NCI-H446 (cell line): ENCODE measurements at places on chromosomes 6 and 20.

DNA sequence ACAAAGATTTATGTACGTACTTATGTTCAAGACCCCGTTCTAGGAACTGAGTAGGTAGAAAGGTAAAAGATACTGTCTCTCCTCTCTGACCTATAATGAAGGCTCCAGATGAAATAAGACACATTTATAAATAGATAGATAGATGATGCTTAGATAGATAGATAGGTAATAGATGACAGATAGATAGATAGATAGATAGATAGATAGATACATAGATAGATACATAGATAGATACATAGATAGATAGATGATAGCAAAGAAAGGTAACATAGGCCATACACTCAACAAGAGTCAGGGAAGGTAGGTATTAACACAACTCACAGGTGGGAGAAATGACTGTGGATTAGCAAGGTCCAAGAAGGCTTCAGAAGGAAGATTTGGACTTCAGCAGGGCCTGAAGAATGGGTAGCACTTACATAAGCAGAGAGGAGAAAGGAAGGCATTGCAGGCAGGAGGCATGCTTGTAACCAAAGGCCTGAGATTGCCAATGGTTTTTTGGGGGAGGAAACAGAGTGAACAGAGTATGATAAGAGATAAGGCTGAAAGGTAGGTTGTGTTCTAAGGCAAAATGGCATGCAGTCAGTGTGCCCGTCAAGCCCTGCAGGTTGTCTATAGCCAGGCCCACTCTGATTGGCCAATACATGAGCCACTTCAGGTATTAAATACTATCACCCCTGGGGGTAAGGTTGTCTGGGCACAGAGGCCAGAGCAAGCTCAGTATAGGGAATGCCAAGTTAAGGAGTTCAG lies 7.7 kb upstream of the MYB start:
- no peak for DNase-seq

DNA sequence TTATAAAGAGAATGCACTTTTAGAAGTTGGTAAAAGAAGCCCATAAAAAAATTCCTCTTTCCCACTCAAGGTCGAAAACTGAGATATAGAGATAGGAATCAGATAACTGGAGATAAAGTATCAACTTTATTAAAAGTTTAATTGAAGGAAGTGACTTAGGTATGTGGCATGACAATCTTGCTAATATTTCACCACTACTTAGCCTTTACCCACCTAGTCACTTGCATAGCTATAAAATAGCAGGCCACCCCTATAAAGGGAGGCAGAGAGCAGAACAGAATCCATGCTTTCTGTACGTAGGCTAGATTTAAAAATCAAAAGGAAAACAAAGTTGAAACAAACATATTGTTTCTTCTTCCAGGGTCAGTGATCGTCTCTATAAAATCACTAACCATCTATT lies 13.2 kb upstream of the TBC1D32 start:
- DNase-seq = no peak

DNA sequence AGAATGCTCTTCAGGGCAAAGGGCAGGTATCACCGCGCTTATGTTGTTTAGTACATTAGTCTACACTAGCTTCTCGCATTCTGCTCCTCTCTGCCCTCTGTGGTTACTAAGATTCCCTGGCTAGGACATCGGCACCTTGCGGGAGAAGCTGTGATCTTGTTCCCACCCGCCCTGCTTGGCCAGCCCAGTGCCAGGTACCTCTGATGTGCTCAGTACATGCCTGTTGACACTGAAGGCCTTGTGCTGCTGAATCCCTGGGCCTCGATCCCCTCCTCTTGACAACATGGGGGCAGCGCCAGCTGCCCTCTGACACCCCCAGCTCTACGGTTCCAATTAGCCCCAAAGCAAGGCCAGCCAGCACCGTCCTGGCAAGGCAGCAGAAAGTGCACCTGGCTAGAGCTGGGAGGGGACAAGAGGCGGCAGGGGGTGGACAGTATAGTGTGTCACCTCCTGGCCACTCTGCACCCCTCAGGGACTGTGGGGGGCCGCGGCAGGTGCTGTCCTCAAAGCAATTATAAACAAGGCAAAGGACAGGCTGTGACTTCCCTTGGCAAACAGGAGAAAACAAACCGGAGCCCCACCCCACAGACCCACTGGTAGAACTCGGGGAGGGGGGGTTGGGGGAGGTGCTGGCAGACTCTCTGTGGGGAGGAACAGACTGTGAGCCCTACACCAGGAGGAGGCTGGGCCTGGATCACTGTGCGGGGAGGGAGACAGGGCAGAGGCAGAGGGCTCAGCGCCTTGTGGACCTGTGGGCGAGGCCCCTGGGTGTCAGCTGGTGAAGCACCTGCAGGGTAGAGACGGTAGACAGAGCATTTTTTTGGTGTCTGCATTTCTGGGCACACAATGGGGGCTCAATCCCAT lies 7.1 kb downstream of the TFEB start:
- no peak for DNase-seq

- no peak for DNase-seq
Observed at GRCh38 chr20:57210911-57211280, 55.5 kb downstream of the BMP7 start.

GRCh38 chr6:90787446-90787845 lies 200.6 kb upstream of the MAP3K7 start:
- no peak for DNase-seq

- DNase-seq = peak; percentile 77
Observed at GRCh38 chr20:63501818-63502670, 3.2 kb upstream of the EEF1A2 start.

DNA sequence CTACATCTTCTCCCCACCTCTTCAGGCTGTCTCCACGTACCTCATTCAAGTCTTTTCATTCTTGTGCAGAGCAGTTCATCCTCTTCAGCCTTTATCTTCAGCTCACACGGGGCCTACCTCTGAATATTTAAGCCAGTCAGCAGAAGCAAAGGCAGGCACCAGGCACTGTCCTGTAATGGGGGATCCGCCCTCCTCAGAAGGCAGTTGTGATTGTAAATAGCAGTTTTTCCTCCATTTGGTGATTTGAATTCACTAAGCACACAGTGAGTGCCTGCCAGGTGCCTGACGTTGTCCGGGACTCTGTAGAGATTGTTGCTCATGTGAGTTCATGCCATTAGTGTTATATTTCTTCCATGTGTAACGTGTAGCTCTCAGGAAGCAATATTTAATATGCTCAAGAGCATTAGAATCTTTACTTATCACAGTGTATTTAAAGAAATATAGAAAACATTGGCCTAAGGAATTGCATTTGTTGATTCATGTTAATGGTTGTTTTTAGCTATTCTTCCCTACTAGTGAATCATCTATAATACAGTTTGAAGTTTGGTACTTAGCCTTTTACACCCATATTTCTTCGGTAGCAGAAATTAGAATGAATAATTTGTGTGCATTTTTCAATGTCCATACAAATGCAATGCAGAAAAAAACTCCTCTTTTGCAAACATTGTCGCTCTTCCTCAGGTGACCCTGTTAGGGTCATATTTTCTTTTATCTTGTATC lies 17.9 kb downstream of the BPHL start:
- no peak for DNase-seq

DNA sequence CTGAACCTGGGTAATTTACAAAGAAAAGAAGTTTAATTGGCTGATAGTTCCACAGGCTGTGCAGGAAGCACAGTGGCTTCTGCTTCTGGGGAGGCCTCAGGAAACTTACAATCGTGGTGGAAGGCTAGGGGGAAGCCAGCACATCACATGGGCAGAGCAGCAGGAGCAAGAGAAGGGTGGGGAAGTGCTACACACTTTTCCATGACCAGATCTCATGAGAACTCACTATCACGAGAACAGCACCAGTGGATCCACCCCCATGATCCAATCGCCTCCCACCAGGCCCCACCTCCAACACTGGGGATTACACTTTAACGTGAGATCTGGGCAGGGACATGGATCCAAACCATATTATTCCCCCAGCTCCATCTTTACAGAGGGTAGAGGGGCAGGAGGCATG lies 166.4 kb downstream of the NFATC2 start:
- DNase-seq = no peak

- DNase-seq = no peak
Observed at GRCh38 chr6:89952686-89953085, 58.4 kb downstream of the GJA10 start.

- DNase-seq = no peak
Observed at GRCh38 chr6:66605011-66605410, 898.0 kb upstream of the EYS start.

GRCh38 chr20:1894951-1895673 lies at the start of gene SIRPA:
TSS of gene SIRPA (plus strand) at chr20:1895407. CDS start at chr20:1895448, 41 bp downstream.
- DNase-seq = no peak

DNA sequence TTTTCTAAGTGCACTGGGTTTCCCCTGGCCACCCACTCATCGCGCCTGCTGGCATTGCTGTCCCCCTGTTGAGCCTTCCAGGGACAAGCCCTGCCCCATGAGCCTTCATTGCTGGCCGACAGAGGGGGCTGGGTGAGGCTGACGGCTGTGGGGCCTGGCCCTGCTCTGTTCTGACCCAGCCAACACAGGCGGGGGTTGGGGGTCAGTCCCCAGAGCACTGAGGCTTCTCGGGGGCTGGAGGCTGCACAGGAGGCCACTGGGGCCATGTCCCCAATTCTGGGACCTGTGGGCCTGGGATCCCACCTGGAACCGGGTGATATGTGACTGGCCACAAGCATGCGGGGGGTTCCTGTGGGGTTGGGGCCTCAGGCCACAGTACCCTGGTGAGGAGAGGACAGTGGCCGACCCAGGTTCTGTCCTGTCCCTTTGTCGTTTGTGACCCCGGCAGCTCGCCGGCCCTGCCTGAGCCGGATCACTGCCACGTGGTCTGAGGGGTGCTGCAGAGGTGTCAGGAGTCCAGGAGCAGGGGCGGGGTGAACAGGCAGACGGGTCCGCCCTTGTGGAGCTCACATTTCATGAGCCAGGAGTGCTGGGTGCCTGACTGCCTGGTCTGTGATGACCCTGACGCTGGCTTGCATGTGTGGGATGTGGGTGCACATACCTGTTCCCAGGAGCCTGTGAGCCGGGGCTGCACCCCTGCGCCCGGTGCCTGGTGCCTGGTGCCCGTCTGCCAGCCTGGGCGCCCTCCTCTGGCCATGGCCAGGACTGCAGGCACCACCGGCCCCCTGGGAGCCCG lies 2.1 kb upstream of the COL20A1 start:
- DNase-seq = no peak

- DNase-seq = no peak
Observed at GRCh38 chr6:90087106-90087833, 193.0 kb downstream of the GJA10 start.

- DNase-seq = no peak
Observed at GRCh38 chr6:6438286-6438685, 117.8 kb upstream of the F13A1 start.

GRCh38 chr6:138287144-138287955 lies 69.1 kb upstream of the PBOV1 start:
- DNase-seq = no peak

DNA sequence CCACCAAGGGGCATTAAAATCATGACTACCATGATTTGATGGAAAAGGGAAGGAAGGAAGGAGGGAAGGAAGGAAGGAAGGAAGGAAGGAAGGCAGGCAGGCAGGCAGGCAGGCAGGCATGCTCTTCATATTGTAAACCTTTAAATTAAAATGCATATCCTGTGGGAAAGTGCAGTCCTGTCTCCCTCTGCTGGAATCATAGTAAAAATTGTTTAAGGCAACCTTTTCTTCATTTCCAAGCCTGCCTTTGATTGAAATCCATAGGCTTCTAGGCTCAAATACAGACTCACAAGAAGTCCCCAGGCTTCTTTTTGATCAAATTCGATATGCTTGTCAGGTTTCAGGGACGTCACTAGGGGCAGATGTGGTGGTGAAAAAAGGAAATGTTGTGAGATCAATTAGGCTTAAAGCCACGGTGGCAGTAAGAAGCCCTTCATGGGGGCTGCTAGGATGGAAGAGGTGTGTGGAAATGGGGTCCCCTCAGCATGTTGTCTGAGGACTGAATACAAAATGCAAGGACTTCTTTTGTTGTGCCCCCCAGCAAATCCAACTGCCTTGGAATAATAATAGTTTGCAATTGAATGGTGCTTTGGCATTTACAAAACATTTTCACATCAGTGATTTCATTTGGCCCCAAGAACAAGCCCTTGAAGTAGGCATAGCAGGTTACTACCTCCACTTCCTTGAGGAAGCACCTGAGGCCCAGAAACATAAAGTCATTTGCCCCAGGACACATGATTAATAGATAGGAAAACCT lies 25.6 kb upstream of the GABRR1 start:
- peak; percentile 3 for DNase-seq

- DNase-seq = no peak
Observed at GRCh38 chr6:142545147-142545546, 243.3 kb downstream of the ADGRG6 start.

DNA sequence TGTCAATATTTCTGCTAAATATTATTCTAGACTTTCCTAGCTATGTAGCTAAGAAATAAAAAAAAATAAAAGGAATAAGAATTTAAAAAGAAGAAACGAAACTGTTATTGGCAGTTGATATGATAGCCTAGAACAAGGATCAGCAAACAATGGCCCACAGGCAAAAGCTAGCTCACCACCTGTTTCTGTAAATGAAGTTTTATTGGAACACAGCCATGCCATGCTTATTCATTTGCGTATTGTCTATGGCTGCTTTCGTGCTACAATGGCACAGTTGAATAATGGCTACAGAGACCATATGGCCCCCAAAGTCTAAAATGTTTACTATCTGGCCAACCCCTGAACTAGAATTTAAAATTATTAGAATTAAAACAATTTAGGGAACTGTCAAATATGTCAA lies 952.6 kb upstream of the MAP3K7 start:
- peak; percentile 58 for DNase-seq

- no peak for DNase-seq
Observed at GRCh38 chr6:159376516-159377158, 207.4 kb downstream of the FNDC1 start.

DNA sequence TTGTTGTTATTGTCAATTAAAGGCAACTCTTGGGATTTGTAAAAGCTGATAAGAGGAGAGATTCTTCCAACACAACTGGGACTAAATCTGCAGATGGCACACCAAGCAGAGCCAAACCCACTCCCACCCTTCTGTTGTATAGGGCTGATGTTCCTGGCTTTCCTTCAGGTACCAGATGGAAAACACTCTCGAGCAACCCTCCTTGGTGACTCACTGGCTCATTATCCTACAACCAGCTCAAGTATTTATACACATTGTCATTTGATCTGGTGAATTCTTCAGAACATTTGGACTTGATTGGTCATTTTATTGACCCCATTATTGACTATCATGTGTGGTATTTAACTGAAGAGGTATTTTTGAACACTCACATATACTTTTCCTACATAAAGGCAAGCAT lies 190.3 kb upstream of the PCSK2 start:
- DNase-seq = peak; percentile 86

DNA sequence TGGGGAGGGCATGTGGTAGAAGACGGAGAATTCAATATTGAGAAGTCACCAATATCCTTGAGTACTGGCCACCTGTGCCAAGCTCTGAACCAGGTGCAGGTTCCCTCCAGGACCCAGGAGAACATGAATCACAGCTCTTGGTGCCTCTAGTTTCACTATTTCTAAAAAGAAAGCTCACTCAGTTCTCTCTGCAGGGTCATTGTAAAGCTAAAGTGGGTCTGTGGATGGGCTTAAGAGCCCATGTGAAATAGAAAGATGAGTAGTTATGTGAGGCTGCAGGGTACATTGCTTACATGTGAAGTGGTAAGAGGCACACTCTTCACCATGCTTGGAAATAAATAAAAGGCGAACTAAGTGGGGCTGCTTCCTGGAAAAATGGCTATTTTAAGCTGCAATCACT lies 43.6 kb downstream of the ZNF831 start:
- DNase-seq = no peak
